ENCODE measurements at places on chromosomes 5 and 9.

GRCh38 chr5:169808118-169808581 lies 171.1 kb downstream of the DOCK2 start:
- no peak for DNase-seq

DNA sequence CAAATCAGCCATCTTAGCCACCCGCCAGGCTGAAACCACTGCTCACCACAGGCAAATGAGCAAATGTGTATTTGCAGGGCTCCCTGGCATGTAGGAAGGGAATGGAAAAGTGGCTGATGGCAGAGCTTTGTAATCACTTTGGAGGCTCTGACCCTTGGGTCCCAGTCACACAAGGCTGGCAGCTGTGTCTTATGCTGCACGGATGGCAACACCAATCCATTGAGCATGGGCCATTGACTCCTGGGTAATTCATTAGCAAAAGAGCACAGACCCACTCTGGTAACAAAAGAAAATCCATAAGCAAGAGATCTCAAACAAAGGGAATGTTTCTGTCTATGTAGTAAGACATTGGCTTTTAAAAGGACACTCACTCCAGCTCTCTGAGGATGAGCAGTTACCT lies 57.6 kb downstream of the SPOCK1 start:
- DNase-seq = no peak

DNA sequence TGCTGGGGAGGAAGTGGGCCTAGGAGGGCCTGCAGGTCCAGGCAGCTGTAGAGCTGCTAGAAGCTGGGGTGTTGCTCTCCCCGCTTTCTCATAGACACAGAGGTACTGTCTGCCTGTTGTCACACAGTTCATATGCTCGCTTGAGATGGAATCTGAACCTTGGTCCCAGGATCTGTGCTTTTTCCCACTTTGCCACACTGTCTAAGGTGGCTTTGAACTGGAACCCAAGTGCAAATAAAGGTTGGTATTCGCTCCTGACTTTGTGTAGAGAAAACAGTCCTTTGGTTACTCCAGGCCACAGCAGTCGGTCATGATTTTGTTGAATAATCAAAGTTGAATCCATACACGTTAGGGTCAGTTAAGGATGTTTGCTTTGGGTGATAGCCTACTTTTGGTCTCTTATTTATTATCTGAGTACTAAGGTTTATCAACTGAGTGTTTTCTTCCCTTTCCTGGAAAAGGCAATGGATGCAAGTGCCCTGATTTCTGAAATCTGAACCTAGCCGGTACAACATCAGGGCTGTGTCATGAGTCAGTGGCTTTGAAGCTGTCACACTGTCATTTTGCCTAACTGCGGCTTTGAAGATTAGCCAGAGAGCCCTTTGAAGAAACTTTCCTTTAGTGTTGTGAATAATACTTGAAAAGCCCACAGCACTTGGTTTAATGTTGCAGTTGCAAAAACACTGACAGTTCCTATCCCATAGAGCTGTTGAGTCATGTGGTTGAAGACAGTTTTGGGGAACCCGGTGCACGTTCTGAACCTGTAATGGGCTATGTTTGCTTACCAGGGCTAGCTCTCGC lies 41.3 kb downstream of the HABP4 start:
- no peak for DNase-seq

- DNase-seq = no peak
Measured at GRCh38 chr5:158278216-158278925, 419.4 kb upstream of the CLINT1 start.

DNA sequence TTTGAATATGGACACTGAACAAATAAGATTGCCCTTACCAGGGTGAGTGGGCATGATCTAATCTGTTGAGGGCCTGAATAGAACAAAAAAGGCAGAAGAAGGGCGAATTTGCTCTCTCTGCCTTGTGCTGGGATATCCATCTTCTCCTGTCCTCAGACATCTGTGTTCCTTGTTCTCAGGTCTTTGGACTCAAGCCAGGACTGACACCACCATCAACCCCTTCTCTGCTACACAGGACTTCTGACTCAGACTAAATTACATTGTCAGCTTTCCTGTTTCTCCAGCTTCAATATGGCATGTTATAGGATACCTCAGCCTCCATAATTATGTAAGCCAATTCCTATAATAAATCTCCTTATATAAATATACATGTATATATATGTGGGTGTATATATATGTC lies 40.8 kb upstream of the SLCO6A1 start:
- no peak for DNase-seq

GRCh38 chr9:12961276-12961809 lies 186.5 kb downstream of the LURAP1L start:
- DNase-seq = no peak

- no peak for DNase-seq
Measured at GRCh38 chr5:84869675-84870074, 485.0 kb upstream of the EDIL3 start.

DNA sequence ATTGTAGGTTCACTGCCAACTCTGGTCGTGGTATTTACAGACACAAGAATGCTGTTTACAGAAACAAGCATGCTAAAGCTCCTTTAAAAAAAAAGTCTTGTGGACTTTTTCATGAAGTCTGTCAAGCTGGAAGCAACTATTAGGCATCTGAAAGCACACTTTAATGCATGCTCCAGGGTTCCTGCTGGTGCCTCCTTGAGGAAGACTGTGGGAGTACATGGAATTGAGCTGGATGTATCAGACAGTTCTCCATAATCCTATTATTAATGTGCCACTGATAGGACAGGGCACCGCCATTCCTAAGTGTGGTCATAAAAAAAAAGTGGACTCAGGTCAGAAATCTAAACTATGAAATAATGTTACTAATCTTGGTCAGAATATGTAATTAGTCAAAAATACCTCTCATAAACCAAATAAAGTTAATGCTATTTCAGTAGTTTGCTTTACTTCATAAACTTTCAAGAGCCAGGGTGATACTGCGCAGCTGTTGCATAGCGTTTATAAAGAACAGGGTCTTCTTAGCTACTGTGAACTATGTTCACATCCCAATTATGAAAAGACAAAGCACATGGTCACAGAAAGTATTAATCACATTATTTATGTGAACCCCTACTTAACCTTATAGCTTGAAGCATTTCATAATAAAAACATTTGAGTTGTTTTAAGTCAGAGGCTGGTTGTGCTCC lies 390.8 kb upstream of the PTGER4 start:
- DNase-seq = no peak

- DNase-seq = no peak
Measured at GRCh38 chr9:101317735-101318134, 67.1 kb downstream of the BAAT start.

DNA sequence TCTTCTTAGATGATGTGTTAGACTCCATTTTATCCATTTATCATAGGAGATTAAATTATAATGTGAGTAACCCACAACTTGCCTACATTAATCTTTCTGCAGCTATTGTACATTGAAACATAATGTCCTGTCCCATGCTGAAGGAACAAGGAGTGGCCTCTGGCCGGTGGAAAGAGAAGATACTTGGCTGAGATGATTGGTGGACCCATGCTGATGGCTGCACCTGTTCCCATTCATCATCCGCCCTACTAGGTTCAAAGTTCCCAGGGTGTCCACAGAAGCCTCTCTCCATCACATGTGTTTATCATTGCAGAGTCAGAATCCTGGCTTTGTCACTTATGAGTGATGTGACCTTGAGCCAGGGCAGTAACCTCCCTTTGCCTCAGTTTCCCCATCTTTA lies 24.7 kb downstream of the FBXL7 start:
- no peak for DNase-seq

DNA sequence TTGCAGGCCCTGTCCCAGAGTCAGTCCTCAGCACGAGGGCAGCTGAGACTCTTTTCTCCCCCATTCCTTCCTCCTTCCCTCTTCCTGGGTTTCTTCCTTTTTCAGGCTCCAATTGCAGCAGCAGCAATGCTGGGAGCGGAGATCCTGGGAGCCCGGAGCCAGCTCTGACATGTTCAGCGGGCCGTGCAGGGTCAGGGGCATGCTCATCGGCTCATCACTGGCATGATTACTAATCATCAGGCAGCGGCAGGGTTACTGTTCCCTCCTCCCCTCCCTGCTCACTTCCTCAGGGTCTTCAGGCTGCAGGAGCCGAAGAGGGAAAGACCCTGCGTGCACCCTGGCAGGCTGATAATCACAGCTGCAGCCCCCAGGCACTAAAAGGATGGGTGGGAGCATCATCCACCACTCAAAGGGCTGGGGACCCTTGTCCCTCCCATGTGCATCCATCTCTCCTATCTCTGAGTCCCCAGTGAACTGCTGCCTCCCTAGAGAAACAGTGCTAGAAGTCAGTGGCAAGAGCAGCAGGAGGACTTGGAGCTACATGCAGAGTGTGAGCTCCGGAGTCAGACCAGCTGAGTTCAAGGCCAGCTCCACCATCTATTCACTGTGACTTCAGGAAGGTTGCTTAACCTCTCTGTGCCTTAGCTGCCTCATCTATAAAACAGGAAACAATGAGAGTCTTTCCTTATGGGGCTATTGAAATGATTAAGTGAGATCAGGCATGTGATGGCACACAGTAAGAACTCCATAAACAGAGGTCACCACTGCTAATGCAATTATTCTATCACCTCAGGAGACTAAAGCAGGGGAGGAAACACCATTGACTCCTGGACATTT lies 7.8 kb upstream of the KCNIP1 start:
- DNase-seq = no peak

DNA sequence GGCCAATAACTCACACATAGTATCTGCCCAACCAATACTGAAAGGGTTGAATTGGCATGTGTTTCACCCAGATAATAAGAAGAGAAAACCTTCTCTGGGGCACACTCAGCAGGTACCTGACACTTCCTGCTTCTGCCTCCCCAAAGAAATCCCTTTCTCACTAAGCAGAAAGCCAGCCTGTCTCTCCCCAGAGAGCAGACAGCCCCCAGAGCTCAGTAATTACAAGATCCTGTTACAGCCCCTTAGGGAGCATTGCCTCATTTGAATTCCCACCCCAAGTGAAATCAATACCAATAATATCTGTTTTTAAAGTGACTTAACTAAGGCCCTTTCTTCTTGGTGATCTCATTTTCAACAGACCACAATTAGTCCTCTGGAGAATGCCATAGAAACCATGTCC lies 38.5 kb upstream of the FOXI1 start:
- no peak for DNase-seq

DNA sequence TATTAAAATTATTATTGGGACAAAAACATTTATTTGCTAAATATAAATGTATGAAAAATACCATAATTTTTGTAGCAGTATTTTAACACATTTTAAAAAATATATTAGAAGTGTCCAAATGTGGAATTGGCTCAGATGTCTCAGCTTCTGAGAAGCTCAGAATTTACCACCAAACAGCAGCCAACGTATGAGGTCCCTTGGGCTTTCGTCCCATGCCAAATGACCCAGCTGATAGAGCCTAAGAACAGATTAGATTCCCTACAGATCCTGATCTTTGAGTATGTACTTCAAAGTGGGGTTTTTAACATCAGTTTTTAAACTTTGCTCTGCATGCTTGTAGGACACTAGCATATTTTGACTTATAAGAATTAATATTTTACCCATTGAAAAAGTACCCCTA lies 77.3 kb upstream of the RPS23 start:
- peak; percentile 51 for DNase-seq

- DNase-seq = no peak
Measured at GRCh38 chr9:100150214-100150613, 51.2 kb downstream of the INVS start.

DNA sequence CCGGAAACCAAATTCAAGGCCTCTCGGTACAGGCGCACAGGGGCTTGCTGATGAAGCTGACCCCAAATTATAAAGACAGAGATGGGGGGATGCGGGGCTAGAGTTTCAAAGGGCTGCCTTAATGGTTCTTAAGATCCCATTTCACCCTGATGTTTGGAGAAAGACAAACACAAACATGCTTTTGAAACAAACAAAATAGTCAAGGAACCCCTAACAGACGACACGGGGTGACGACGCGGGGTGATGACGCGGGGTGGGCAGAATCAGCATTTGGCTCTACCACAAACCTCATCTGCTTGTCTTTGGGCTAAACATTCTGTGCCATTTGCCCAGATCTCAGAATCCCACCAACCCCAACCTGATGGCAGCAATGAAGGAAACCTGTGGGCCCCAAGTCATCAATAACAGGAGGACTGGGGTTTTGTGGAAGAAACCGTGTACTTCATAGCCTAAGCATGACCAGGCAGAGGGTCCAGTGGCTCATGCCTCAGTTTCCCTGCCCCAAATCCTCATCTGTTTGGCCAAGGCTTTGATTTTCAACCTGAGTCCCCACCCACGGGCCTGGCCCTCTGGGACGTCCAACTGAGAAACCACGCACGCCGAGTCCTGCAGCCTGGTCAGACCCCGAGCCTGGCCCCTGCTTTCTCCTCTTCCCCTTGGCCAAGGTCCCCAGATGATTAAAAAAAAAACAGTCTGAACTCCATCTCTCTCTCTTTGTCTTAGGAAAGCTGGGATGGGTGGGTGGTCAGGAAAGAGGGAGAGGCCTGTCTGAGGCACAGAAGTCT lies 148.5 kb downstream of the COL23A1 start:
- no peak for DNase-seq

DNA sequence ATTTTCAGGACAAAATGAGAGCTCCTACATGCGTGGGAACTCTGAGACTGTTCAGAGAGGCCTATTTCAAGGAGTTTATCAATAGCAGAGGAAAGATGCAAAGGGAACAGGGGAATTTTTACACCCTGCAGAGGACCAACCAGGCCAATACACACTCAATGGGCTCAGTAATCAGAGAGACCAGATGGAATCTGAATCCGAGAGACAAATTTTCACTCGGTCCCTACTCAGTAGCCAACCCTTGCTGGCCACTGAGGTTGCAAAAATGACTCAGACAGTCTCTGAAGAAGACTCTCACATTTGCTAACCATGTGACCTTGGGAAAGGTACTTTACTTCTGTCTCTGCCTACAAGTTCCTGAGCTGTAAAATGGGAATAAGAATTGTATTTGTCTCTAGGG lies 479.4 kb downstream of the CDK5RAP2 start:
- no peak for DNase-seq

DNA sequence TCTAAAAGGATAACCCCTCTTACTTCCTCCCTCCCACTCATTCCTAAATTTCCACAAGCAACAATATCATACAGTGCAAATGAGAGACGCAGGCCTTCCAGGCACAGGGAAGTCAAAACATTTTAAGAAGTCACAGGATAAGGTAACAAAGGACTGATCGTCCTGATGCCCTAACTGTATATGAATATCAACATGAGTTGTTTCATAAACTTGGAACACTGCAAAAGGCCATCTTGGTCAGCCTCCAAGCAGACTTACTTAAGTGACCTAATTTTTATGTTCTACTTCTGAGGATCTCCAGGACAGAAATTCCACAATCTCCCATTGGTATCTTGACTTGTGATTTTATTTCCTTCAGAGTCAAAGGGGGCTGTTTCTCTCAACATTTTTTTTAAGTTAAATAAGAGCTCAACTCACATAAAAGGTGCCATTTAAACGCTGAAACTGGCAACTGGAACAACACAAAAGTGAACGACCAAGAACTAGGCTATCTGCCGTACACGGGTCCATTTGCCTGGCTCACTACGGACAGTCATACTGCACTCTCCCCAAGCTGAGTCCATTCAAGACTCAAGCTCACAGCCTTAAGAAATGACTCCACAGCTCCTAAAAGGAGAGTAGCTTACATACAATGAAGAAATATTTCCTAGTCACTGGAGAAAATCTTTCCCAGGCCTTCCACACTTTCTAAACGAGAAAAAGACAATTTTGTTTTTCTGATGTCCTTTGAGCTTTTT lies 71.3 kb downstream of the LHFPL2 start:
- no peak for DNase-seq

Data from left ventricle myocardium superior (tissue), 1 donor.